ENCODE measurements at places on chromosomes 7 and 10.

DNA sequence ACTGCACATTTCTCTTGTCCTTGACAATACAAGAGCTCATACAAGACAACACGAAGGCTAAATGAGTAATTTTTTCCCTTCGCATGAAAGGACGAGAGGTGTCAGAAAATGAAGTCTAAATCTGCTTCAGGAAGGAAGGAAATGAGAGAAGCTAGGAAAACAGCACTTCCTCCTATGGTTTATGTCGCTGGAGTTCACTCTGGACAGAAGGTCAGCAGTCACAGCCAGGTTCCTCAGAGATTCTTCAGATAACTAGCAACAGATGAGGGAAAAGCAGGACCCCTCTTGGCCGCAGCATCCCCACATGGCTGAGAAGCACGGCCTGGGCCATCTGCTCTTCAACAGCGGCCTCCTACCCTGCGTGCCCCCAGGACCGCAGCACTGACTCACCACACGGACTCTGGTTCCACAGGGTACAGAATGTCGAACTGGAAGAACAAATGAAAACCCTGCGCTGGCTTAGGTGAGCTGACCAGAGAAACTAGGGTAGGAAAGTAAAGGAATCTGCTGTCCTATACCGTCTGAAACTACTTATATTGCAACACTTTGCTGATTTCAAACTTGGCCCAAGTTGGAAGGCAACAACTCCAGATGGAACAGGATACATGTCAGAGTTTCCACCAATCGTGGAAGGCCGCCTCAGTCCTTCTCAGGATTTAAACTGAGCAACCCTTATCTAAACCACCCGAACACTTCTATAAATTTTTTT, 26.3 kb downstream of the DNMBP start:
- peak; percentile 89 for DNase-seq

DNA sequence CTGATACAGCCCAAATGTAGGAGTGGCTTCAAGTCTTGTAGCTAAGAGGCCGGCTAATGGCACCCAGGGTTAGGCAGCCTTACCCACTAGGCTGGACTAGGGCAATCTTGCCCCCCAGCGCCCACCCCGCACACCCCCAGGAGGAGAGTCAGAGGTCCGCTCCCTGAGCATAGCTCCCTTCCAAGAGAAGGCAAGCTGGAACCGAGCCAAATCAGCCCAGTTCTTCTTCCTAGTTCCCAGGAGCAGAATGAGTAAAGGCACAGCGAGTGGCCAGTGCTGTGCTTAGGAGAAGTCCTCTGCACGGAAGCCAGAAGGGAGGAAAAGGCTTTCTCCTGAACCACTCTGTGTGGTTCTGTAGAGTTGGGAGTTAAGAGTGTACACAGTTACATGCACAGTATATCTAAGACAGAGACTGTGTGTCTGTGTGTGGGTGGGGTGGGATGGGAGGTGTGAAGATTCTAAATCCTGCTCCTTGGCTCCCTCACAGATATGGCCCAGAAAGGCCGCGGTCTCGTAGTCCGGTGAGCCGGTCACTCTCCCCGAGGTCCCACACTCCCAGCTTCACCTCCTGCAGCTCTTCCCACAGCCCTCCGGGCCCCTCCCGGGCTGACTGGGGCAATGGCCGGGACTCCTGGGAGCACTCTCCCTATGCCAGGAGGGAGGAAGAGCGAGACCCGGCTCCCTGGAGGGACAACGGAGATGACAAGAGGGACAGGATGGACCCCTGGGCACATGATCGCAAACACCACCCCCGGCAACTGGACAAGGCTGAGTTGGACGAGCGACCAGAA, 59.7 kb upstream of the PDCD4 start:
- DNase-seq = no peak

GRCh38 chr10:10872035-10872673, 145.5 kb upstream of the CELF2 start:
- peak; percentile 97 for DNase-seq

DNA sequence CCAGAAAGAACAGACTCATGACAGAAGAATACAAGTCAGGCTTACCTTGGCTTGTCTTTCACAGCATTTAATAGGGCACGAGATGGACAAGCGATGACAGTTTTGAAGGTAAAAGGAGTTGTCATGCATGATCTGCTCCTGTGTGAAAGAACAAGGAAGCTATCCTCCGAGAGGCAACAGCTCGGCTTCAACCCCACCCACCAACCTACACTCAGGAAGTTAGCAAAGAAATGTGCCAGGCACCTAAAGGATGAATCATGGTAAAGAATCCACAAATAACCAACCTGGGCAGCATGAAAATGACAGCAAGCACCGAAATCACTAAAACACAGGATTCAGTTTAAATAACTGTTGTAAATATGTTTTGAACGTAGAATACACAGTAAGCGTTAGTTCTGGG, 700.2 kb downstream of the TYW1 start:
- DNase-seq = no peak

DNA sequence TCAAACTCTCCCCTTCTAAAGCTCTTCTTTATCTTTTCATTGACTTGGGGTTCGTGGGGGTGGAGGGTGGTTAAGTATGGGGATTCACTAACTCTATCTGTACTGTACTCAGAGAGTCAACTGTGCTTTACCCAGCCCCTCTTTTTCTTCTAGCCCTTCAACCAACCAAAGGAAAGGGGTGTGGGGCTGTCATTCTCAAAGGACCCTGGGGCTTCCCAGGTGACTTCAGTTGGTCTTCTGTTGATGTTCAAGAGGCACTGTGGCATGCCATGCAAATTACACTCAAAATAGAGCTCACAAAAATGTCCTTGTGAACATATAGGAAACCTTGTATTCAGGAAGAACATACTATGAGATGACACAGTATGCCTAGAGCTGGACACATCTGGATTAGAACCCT, 16.9 kb upstream of the RHOBTB1 start:
- DNase-seq = no peak

DNA sequence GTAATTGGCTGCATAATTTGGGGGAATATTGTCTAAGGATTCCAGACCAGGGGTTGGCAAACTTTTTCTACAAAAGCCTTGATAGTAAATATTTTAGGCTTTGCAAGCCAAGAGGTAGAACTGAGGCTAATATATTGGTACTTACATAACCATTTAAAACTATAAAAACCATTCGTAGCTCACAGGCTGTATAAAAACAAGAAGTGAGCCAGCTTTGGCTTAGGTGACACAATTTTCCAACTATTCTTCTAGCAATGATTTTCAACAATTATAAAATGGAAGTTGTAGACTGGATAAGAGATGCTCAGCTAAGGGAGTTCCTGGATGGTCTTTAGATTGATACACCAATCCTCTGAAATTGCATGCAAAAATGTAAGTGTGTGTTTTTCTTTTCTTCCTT, 1.4 kb downstream of the GPR141 start:
- no peak for DNase-seq

GRCh38 chr10:72740528-72740927, 48.6 kb downstream of the MCU start:
- DNase-seq = peak; percentile 34

DNA sequence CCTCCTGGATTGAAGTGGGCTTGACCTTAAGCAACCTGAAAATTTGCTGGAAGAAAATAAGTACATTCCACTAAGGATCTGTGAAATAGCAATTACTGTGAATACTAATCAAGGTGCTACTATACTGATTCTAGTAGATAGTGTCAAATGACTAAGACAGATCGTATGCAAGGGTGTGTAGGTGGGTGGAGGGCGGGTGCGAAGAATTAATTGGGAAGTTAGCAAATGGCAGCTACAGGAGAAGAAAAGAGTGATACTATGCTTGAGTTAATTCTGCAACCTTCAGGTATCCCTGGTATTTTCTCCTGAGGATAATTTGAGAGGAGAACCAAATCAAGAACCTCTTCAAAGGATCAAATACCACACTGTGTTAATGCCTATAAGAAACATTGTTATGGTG, 501.9 kb downstream of the INHBA start:
- no peak for DNase-seq

DNA sequence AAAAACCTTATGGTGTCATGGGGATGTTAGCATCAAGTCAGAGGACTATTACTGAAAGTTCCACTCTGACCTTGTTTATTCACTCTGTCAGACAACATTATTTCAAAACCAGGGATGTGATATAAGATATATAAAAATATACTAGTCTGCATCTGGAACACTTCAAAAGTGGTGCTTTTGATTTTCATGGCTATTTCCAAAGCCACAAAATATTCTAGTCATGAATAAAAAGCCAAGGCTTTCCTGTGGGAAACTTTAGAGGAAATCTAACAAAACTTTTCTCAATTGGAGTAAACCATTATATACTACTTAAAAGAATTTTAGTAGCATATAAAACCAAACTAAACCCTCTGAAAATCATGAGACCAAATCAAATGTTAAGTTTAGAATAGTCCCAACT, 205.2 kb downstream of the TMEM26 start:
- peak; percentile 11 for DNase-seq

DNA sequence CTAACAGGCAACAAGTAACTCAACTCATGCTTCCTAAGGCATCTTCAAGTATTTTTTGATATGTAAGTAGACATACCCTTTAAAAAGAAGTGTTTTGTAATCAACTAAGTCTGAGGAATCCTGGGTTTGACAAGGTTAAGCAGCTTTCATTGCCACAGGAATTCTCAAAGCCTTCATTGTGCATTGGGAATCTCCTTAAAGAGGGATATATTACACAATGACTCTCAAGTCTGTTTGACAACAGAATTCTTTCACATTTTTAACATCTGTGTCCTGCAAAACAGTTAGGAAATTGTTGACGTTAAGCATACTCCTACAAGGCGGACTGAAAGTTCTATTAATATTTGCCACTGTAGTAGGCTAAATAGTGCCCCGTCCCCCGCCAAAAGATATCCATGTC, 71.4 kb downstream of the SGMS1 start:
- peak; percentile 93 for DNase-seq

GRCh38 chr10:34370126-34370525, 445.0 kb downstream of the PARD3 start:
- no peak for DNase-seq

- no peak for DNase-seq
Measured at GRCh38 chr10:49012603-49013002, 73.0 kb upstream of the LRRC18 start.

- DNase-seq = no peak
Measured at GRCh38 chr7:128924707-128925588, 12.8 kb upstream of the IRF5 start.

GRCh38 chr10:34585422-34586112, 229.5 kb downstream of the PARD3 start:
- no peak for DNase-seq
